Fibroblast of skin of left quadriceps (primary cell): ENCODE measurements at places on chromosomes 4 and X.

GRCh38 chr4:105871997-105872396 is 23.3 kb upstream of the NPNT start:
- no peak for DNase-seq

- no peak for DNase-seq
These were observed 20.7 kb downstream of the AFAP1 start for GRCh38 chr4:7918981-7919380.

GRCh38 chr4:15918484-15919129 is 19.9 kb downstream of the FGFBP1 start:
- DNase-seq, result no peak

- no peak for DNase-seq
These were observed 33.0 kb upstream of the TFDP3 start for GRCh38 chrX:133251204-133251603.
